ENCODE measurements at places on chromosomes 7 and 10.

DNA sequence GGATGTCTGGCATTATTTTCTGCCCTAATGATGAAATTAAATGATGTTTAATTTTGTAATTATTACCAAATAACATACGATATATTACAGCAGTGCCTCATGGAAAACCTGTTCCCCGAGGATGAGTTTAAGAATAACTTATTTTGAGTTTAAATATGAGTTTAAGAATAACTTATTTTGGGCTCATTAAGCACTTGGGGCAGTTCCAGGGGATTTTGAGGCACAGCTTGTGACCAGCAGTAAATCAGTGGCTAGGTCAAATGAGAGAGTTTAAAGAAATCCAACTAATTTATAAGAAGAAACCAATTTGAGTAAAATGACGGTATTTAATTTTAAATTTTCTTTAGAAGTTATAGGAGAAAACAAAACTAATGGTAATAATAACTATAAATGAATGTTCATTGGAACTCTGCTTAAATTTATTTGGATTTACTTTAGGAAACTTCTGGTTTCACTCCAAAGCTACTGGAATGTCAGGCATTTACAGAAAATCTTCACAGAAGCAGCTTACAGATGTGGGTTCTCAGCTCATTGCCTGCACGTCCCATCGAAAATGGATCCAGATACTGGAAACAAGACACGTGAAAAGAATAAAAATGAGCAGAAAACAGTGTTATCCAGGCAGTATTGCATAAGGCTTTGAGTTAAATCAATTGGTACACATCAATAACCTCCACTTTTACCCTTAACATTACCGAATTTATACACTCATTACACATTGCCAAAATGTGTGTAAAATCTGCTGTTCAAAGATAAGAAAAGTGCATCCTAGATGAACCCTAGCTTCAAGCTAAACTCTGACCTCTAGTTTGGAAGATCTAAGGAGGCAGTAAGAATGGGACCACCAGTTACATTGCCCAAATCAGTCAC lies 784.5 kb upstream of the IGFBP3 start:
- no peak for DNase-seq

GRCh38 chr7:149764481-149765398 lies 8.6 kb downstream of the ZNF467 start:
- DNase-seq = no peak

GRCh38 chr10:49620841-49621378 lies 7.1 kb downstream of the CHAT start:
- DNase-seq = no peak

DNA sequence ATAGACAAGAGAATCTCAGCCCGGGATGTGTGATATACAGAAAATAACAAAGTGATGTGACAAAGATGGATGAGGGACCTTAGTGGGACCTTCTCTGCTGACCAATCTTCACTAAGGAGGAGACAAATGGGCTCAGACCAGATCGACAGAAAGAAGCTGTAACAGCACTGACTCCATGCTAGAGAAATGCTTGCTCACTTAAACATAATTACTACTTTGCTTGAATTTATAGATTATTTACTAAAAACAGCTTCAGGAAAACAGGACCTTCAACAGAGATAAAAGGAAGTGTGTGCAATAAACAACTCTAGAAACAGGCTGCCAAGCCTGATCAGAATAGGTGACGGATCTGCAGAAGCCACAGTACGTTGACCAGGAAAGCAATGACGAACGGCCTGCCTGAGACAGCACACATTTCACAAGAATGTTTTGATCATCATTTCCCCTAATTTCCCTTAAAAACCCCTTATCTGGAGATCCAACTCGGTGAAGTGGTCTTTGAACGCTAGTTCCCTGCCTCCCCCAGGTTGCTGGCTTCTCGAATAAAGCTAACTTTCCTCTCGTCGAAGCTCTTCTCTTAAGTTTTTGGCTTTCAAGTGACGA lies 98.4 kb upstream of the STEAP1B start:
- DNase-seq = no peak

GRCh38 chr7:144728551-144728950 lies 107.3 kb downstream of the TPK1 start:
- no peak for DNase-seq

GRCh38 chr7:101901661-101902491 lies 84.5 kb downstream of the CUX1 start:
- no peak for DNase-seq
